ENCODE measurements at places on chromosomes 16 and 17.

DNA sequence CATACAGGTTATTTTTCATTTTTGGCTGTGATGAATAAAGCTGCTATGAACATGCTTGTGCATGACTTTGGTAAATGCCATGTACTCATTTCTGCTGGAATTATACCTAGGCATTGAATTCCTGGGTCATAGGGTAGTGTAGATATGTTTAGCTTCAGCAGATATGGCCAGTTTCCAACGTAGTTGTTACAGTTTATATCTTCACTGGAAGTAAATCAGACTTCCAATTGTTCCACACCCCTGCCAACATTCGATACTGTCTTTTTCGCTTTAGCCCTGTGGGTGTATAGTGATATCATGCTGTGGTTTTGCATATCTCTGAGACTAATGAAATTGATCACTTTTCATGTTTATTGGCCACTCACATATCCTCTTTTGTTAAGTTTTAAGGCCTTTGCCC is 50.4 kb downstream of the ARHGAP27 start:
- no peak for DNase-seq

DNA sequence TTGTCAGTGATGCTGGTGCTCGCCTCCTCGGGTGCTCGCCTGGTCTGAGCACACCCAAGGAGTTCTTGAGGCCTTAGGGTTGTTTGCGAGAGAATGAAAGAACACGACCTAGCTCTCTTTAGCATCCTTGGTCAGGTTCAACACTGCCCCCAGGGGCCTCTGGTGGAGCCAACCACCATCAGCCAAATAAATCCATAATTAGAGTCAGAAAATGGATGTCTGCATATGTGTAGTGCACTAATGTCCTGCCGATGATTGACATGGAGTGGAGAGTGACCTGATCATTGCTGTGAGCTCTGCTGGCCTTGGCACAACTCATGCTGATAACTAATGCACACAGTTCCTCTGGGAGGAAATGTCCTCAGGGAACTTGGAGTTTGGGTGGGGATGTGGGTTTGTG is 8.2 kb upstream of the STH start:
- no peak for DNase-seq

- no peak for DNase-seq
These were observed 16.4 kb upstream of the GLG1 start for GRCh38 chr16:74623214-74623838.

- peak; percentile 7 for DNase-seq
These were observed 254.4 kb downstream of the C16orf95 start for GRCh38 chr16:87062569-87063442.

- no peak for DNase-seq
These were observed 127.3 kb downstream of the MGAT5B start for GRCh38 chr17:76995387-76996105.

DNA sequence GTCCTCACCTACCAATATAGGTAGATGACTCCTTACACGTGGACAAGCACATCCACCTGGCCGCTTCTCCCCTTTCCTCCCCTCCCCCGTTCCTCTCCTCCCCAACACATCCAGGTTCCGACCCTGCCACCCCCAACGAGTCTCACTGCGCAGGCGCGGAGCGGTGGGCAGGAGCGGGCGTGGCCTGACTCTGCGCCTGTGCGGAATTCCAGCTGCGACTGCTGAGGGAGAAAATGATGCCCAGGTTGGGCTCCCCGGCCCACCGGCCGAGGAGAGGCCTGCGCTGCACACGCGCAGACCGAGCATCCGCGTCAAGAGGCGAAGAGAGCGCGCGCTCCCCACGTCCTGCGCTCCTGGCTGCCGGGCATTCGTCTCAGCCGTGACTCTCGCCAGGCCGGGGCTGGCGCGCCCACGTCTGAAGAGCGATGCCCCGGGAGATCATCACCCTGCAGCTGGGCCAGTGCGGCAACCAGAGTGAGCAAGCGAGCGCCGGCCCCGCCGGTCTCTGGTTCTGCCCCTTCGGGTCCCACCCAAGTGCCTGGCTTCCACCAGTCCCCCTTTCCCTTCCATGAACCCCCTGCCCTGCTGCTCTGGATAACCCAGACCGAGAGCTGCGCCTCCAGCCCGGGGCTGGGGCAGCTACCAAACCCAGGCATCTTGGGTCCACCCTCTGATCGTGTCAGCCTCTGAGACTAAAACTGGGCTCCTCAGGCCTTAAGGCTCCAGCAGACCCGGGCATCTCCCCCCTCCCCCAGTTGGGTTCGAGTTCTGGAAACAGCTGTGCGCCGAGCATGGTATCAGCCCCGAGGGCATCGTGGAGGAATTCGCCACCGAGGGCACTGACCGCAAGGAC is at the start of gene TUBG2:
TSS of gene TUBG2 (plus strand) at position 206 of the 853 bp plus-strand sequence. CDS start at position 426, 220 bp downstream.
- DNase-seq: peak; percentile 56

- DNase-seq: no peak
These were observed 12.6 kb downstream of the MAP2K3 start for GRCh38 chr17:21297026-21297520.

All from T follicular helper cell (primary cell).